ENCODE measurements at places on chromosomes 5 and 9. TPM values are rescaled to one million over a fixed set of nuclear protein-coding genes. Genes with fewer than 3 reads are reported as not detected.

DNA sequence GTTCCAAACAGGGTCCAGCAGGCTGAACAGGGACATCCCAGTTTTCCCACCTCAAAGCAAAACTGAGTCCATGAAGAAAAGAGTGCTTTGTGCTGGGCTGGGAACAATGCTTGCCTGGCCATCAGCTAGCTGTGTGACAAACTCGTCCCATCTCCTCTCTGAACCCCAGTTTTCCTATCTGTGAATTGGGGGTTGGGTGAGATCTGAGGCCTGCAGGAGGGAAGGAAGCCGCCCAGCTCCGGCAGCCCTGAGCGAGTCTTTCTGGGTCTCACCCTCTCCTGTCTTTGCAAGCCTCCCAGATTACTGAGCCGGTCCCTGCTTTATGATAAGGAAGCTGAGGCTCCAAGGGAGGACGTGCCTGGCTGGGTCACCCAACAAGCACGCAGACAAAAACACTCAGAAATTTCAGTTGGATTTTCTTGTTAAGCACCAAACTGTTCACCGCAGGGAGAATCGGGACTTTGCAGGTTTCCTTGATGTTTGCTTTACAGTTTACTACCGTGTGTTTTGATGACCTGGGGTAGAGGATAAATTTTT lies 82.6 kb upstream of the LMX1B start:
- no peak overlapping the region for H3K4me3 ChIP-seq
- H3K4me1 ChIP-seq, result peaks cover 3% of the 10 kb centered on the region
- no peaks in the 10 kb centered on the region for H3K36me3 ChIP-seq
- no peaks in the 10 kb centered on the region for H3K27me3 ChIP-seq

Gene SPATA6L
- total RNA-seq, result 0.75 TPM

DNA sequence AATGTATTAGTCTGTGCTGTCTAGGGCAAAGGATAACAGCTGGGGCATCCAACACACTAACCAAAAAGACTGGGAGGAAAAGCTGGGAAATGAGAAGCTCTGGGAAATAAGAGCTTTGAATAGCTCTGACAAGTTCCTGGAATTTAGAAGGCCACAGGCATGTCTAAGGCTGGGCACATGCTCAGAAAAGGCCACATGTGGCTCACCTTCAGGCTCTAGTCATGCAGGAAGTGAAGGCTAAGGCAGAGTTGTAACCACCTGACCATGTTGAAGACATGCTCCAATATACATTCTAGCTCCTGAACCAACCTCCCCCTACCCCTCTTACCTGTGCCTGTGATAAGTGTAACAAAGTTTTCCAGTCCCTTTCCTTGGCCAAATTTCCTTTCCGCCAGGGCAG lies 31.7 kb downstream of the CLTA start:
- H3K4me1 ChIP-seq, result no peaks in the 10 kb centered on the region
- H3K4me3 ChIP-seq, result no peak overlapping the region
- no peaks in the 10 kb centered on the region for H3K27me3 ChIP-seq
- H3K36me3 ChIP-seq, result peaks cover 69% of the 10 kb centered on the region

Gene SPATA31A3
- 0.35 TPM for total RNA-seq

Gene PRDM9
- total RNA-seq, result not detected

Gene PPP3R2
- not detected for total RNA-seq

DNA sequence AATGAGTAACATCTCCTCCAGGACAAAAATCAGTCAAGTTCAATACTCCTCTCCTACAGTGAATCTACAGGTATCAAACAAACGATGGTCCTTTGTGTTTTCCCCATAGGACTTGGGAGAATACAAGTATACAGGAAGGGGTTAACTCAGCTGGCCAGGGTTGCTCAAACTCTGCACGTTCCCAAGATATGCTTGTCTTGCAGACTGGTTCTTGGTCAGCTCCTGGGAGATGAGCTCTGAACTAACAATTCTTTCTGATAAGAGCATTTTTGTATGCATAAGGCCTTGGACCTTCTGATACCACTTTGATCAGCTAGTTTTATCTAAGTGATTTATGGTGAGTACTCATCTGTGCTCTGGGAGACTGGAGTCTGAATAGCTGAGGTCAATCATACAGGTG lies 42.1 kb downstream of the LOX start:
- H3K27me3 ChIP-seq, result no peaks in the 10 kb centered on the region
- H3K4me3 ChIP-seq, result no peak overlapping the region
- no peak for DNase-seq
- H3K4me1 ChIP-seq, result no peaks in the 10 kb centered on the region

DNA sequence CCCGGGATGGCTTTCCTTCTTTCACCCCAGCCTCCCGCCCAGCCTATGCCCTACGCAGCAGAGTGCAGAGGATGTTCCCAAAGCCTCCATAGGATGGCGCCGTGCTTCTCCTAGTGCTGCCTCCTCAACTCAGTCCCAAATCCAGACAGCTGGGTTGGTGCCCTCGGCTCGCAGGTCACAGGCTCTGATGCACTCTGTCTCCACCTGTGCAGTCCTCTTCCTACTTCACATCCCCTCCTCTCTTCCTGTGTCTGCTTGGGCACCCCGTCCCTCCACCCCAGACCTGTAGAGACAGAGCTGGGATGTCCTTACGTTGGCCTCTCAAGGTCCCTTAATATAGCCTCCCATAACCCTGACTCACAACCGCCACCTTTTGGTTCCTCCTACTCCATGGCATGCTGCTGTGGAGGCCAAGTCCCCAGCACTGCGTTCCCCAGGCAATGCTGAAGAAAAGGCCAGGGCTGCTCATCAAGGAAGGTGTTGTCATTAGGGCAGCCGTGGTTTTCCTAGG lies 314.4 kb downstream of the GADD45G start:
- H3K4me3 ChIP-seq, result no peak overlapping the region
- peaks cover 4% of the 10 kb centered on the region for H3K4me1 ChIP-seq
- no peaks in the 10 kb centered on the region for H3K36me3 ChIP-seq
- DNase-seq, result peak; percentile 88
- no peak overlapping the region for H3K27ac ChIP-seq

- no peak overlapping the region for H3K4me3 ChIP-seq
- no peaks in the 10 kb centered on the region for H3K36me3 ChIP-seq
Measured at GRCh38 chr5:57368010-57368409, 114.6 kb downstream of the ACTBL2 start.

Gene KCTD16
- 0.11 TPM for total RNA-seq

GRCh38 chr9:98575379-98576346 lies 133.1 kb downstream of the GABBR2 start:
- no peaks in the 10 kb centered on the region for H3K27me3 ChIP-seq
- DNase-seq, result no peak
- no peak overlapping the region for H3K27ac ChIP-seq

- H3K36me3 ChIP-seq, result no peaks in the 10 kb centered on the region
- no peaks in the 10 kb centered on the region for H3K27me3 ChIP-seq
Measured at GRCh38 chr5:73692166-73692640, 66.2 kb downstream of the ARHGEF28 start.

- H3K27me3 ChIP-seq, result no peaks in the 10 kb centered on the region
- H3K36me3 ChIP-seq, result no peaks in the 10 kb centered on the region
- DNase-seq, result no peak
- H3K4me3 ChIP-seq, result no peak overlapping the region
- no peak overlapping the region for H3K27ac ChIP-seq
Measured at GRCh38 chr5:19322716-19323485, 665.1 kb downstream of the CDH18 start.

GRCh38 chr5:158727771-158728311 lies 371.9 kb downstream of the EBF1 start:
- H3K36me3 ChIP-seq, result no peaks in the 10 kb centered on the region
- no peak overlapping the region for H3K4me3 ChIP-seq
- H3K27ac ChIP-seq, result no peak overlapping the region

DNA sequence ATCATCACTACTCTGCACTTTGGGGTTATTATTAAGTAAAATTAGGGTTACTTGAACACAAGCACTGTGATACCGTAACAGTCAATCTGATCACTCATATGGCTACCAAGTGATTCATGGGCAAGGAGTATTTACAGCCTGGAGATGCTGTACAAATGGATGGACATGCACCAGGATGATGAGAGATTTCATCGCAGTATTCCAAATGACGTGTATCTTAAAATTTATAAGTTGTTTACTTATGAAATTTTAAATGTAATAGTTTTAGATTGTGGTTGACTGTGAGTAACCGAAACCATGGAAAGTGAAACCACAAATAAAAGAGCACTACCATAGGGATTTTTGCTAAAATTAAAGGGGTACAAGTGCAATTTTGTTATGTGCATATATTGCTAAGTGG lies 462.2 kb upstream of the PTGER4 start:
- no peak for DNase-seq
- no peaks in the 10 kb centered on the region for H3K4me1 ChIP-seq
- H3K27ac ChIP-seq, result no peak overlapping the region
- H3K4me3 ChIP-seq, result no peak overlapping the region
- H3K27me3 ChIP-seq, result no peaks in the 10 kb centered on the region

DNA sequence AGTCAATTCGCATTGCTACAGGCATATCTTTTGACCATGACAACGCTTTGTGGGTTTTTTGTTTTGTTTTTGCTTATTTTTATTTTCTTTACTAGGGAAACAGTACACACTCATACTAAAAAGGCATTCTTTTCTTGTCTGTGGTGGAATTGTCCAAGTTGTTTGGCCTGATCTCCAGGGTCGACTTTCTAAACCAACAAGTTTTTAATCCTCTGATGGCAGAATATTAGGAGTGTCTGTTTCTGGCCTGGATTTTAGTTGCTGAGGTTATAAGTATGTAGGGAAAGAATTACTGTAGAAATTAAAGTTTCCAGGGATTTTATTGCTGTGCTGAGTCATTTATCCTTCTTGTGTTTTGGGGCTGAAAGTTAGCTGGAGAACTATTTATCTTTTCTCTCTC lies 218.5 kb downstream of the TAF11L14 start:
- H3K36me3 ChIP-seq, result no peaks in the 10 kb centered on the region
- H3K4me3 ChIP-seq, result no peak overlapping the region
- no peaks in the 10 kb centered on the region for H3K4me1 ChIP-seq
- H3K27ac ChIP-seq, result no peak overlapping the region
- no peak for DNase-seq

DNA sequence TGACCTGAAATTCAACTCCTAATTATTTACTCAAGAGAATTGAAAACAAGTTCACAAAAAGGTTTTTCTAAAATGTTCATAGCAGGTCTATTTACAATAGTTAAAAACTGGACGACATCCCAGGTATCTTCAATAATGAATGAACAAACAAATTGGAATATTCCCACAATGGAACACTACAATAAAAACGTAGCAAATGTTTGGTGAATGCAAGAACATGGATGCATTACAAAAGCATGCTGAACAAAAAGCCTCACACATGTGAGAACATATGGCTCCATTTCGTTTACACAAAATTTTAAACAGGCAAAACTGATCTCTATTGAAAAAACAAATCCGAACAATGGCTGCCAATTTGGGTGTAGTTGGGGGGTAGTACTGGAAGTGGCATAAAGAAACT lies 669.9 kb downstream of the MTRR start:
- H3K4me3 ChIP-seq, result no peak overlapping the region
- H3K27ac ChIP-seq, result no peak overlapping the region
- no peaks in the 10 kb centered on the region for H3K27me3 ChIP-seq
- DNase-seq, result no peak
- no peaks in the 10 kb centered on the region for H3K4me1 ChIP-seq

DNA sequence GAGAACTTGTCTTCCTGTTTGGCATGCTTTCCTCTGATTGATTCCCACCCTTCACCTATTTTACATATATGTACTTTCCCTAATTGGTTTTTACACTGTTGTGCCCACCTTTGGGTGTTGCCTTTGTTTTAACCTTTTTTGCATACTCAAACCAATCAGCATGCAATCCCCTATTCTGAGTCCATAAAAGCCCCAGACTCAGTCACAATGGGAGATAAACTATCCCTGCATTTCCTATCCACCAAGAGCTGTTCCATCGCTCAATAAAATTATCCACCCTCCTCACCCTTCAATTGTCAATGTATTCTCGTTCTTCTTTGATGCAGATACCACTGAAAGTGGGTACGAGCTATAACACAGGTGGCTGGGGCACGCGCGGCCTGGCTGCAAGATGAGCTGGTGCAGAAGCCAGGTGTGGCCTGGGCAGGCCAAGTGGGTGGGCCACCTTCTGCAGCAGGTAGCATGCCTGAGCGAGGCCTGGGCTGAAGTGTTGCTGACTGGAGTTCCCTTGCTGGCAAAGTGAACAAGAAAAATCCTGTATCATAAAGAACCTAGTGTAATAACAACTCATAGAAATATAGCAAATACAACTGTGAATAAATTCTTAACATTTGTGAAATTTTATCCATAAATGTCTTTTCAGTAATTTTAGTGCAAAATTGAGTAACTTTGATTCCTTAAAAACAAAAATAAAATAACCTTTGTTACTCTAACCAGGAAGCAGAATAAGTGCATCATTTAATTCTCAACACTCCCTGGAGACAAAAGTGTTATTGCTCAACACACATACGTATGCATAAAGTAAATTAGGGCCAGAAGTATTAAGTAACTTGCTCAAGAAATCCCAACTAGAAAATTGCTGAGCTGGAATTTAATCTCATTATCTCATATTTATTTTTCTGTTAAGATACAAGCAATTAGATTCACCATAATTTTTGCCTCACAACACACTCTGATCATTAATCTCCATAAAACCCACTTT lies 685.3 kb upstream of the EDIL3 start:
- no peaks in the 10 kb centered on the region for H3K27me3 ChIP-seq
- peaks cover 5% of the 10 kb centered on the region for H3K4me1 ChIP-seq
- peak; percentile 68 for DNase-seq
- H3K27ac ChIP-seq, result no peak overlapping the region
- H3K36me3 ChIP-seq, result no peaks in the 10 kb centered on the region
- no peak overlapping the region for H3K4me3 ChIP-seq

Gene ACTL7A
- total RNA-seq, result not detected

- no peaks in the 10 kb centered on the region for H3K27me3 ChIP-seq
- no peak overlapping the region for H3K4me3 ChIP-seq
- H3K4me1 ChIP-seq, result no peaks in the 10 kb centered on the region
Measured at GRCh38 chr5:29296548-29296947, 1896.9 kb upstream of the CDH6 start.

Gene C9orf152
- total RNA-seq, result not detected

Gene PCDHB16
- 8.0 TPM for total RNA-seq

- peak; percentile 57 for DNase-seq
- no peaks in the 10 kb centered on the region for H3K27me3 ChIP-seq
- no peak overlapping the region for H3K27ac ChIP-seq
- peak overlapping the region; percentile 28 for H3K4me3 ChIP-seq
- no peaks in the 10 kb centered on the region for H3K36me3 ChIP-seq
Measured at GRCh38 chr5:146076455-146076854, 28.9 kb downstream of the PLAC8L1 start.

DNA sequence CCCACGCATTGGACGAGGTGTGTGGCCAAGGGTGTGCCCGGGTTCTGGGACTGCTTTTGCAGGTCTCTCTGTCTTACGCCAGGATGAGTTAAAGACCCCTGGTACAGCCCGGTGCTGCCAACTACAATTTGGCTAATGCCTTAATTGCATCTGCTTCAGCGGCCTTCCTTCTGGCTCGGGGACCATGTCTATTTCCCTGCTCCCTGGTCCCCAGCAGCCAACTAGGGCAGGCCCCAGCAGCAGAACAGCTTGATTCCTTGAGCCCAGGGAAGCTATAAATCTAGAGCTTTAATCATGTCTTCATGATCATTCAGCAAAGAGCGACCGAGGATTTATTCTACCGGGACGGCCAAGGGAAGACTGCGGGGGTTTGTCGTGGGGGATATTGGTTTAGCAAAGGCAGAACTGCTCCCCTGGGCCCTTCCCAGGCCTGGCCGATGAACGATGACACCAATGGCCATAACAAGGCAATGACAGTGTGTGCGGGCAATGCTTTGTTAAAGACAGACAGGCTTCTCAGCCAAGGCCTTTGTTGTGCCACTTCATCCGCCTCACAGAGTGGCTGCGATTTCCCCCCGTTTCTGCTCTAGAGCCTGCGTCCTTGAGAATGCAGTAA lies 51.4 kb downstream of the CFAP77 start:
- H3K4me3 ChIP-seq, result no peak overlapping the region
- H3K27me3 ChIP-seq, result no peaks in the 10 kb centered on the region
- H3K27ac ChIP-seq, result no peak overlapping the region
- DNase-seq, result no peak
- no peaks in the 10 kb centered on the region for H3K4me1 ChIP-seq

- H3K4me1 ChIP-seq, result no peaks in the 10 kb centered on the region
- H3K4me3 ChIP-seq, result no peak overlapping the region
- no peak for DNase-seq
- no peak overlapping the region for H3K27ac ChIP-seq
Measured at GRCh38 chr9:14089051-14089803, 224.7 kb downstream of the NFIB start.
